NB4 (cell line): ENCODE measurements at places on chromosomes 12 and 14.

GRCh38 chr14:62722406-62722805, 322.9 kb downstream of the KCNH5 start:
- DNase-seq: no peak

DNA sequence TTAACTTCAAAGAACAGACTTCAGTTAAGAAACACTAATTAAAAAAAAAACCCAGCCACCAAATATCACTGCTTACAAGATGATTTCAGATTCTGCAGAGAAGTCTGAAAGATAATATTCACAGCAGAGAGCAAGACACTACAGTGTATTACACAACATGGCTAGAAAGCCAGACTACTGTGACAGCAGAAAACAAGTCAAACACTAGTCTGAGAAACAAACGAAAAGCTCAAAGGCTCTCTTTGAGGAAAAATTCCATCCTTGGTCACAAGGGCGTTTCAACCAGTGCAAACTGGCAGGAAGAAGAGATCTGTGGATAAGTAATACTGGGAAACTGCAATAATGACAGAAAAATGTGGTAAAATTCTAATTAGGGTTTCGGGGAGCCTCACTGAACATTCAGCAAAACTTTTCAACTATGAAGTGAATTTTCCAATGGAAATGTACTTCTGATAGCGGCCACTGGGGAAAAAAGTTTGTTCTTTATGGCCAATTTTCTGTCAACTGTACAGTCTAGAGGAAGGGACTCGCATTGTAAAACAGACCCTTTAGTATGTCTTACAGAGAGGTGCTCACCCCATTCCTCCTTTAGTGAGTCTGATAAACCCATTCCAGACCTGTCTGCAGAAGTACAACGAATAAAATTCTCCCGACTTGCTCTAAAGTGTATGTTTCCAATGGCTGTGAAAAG, 50.4 kb downstream of the ACADS start:
- no peak for DNase-seq

- no peak for DNase-seq
Observed at GRCh38 chr12:89649139-89649538, 59.5 kb downstream of the ATP2B1 start.

GRCh38 chr14:23415821-23416778, 8.0 kb upstream of the MYH6 start:
- DNase-seq: no peak

DNA sequence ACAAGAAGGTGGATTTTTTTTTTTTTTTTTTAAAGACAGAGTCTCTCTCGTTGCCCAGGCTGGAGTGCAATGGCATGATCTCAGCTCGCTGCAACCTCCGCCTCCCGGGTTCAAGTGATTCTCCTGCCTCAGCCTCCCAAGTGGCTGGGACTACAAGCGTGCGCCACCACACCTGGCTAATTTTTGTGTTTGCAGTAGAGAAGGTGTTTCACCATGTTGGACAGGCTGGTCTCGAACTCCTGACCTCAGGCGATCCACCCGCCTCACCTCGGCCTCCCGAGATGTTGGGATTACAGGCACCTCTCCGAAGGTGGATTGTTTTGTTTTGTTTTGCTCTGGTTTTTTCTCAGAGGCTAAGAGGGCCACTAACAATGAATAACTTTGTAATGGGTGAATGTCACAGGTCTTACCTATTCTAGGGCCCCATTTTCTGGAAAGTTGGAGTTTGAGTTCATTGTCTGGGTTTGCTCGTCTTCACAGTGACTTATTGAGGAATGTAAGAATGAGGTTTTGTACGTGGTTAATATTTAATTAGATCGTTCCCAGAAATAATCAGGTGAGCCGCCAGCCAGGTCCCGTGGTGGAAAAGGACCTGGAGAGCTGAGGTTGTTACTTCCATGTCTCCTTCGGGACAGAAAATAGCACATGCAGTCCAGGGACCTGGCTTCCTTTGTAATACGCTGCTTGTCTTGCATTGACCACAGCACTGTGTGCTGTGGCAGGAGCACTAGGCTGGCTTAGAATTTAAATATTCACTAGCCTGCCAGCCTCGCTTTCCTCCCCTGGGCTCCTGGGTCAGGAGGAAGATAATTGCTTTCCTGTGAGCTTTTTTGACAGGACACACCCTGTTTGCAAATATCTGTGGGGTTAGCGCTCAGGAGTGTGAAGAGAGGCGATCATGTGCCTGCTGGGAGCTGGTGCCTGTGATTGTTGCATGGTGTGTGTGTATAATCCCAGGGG, 2.3 kb downstream of the HIP1R start:
- DNase-seq: no peak

- no peak for DNase-seq
Observed at GRCh38 chr12:82121545-82121944, 236.6 kb downstream of the CCDC59 start.

DNA sequence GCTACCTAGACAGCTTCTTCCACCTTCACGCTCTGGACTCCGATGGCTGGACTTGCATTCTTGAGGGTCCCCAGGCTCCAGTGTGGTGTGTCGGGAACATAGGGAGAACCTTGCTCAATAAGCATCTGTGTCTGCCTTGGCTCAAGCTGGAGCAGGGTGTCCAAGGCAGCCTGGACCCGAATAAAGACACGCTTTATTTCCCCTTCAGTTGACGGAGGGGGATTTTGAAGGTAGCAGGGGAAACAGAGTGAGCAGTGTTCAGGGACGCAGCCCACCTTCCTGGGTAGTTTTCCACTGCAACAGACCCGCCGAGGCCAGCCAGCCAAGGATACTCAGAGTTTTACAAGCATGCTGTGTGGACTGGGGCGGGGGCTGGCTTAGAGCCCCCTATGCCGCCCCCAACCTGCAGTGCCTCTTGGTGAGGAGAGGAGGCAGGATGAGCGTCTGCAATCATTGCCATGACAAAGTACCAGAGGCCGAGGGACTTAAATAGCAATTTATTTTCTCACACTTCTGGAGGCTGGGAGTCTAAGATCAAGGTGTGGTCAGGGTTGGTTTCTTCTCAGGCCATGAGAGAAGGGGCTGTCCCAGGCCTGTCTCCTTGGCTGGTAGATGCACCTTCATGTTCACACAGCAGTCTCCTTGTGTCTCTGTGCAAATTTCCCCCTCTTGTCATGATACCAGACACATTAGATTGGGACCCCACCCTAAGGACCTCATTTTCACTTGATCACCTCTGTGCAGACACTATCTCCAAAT, 201.2 kb downstream of the CHST11 start:
- DNase-seq: no peak

GRCh38 chr12:109736552-109737108, 23.0 kb downstream of the FAM222A start:
- DNase-seq: peak; percentile 68
